ENCODE measurements at places on chromosomes 3 and 15.

GRCh38 chr3:141216975-141217374, 14.7 kb upstream of the PXYLP1 start:
- no peak for DNase-seq

- DNase-seq, result no peak
Observed at GRCh38 chr15:98983334-98983733, 24.3 kb downstream of the PGPEP1L start.

DNA sequence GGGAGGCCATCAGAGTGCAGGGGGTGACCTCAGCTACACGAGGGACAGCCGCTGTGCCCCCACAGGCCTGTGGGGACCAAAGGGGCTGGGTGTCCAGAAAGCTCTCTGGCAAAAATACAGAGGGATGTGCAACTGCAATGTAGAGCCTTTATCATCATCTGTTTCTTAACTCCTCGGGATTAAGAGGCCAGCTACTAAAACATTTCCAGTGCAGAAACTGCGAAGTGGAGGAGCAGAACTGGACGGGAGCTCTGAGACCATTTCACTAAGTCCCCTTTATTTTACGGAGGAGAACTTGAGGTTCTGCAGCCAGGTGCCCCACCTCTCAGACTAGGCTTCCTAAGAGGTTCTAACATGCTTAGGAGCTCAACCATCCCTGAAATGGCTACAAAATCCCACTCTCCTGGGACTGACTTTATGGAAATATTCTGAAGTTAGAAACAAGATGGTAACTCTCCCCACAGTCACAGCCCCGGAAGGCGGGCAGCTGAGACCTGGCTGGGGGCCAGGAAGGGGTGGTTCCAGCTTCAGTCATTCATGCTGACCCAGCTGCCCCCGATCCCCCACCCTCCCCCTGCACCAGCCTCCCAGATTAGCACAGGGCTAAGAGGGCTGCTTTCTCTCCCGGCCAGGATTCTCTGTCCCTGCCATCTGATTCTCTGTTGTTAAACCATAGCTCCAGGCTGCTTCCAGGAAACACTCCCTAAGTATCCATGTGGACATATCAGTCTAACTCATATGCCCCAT, 40.3 kb downstream of the UMPS start:
- DNase-seq, result no peak

- DNase-seq, result peak; percentile 78
Observed at GRCh38 chr3:192467230-192468140, 259.9 kb downstream of the FGF12 start.

DNA sequence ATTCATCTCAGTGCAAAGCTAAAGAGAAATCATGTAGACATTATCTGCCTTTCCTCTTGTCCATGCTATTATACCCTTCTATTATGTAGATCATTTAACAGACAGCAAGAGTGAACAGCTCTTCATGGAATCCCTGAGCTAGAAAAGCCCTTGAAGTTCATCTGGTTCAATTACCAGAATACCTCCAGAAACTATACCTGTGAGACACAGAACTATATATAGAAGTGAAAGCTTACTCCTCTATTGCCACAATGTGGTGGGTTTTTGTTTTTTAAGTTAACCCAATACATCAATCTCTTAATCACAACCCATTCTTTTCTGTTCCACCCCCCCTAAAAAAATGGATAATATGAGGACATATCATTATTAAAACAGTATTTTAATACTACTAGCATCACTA, 347.7 kb downstream of the PLCL2 start:
- DNase-seq, result no peak

- no peak for DNase-seq
Observed at GRCh38 chr15:87761736-87762509, 494.6 kb downstream of the NTRK3 start.

DNA sequence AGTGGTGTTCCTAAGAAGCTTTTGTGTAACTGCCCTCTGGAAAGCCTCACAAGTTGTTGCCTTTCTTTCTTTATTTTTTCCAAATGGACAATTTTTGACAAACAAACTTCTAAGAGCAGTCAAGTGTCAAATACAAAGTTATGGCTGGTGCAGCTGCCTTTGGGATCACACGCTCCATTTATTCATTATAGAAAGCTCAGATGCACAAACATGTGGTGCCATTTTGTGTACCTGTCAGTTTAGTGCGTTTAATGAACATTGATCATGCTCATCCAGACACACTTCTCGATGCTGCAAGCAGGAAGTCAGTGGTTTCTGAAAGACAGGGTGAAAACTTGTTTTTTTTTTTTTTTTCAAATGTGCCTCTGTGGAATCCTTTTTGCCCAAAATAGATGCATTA, 324.5 kb downstream of the CNTN4 start:
- no peak for DNase-seq

GRCh38 chr3:37590328-37591079, 271.2 kb upstream of the CTDSPL start:
- DNase-seq, result no peak

DNA sequence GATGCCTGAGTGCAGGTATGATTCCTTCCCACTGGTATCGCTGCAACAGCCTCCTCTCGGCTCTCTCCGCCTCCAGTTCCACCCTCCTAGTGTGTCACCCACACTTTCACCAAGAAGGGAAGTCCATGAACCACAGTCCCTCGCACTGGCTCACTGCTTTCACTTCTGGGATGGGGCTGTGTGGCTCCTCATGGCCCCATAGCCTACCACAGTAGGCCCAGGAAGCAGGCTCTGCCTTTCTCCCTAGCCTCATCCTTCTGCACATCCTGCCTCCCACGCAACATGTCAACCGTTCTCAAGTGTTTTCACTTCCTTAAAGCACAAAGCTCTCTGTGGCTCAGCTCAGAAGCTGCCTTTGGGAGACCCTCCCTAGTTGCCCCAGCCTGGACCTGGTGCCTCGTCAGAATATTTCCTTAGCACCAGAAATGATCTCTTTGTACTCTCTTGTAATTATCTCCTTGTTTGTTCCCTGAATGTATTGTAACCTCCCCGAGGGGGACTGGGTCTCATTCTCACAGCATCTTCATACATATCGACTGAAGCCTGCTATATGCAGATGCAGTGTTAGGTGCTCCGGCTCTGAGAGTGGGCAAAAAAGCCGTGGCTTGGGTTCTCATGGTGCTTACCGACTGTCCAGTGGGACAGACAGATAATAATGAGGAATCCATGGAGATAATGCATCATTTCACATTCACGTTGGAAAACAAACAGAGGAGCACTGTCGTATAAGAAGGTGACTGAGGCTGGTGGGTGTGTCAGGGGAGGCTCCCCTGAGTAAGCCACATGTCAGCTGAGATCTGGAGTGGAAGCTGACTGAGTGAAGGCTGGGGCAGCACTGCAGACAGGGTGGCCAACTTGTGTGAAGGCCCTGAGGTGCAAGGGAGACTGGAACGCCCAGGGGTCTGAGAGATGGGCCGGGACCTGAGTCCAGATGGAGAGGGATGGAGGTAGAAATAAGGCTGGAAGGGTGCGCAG, 107.1 kb downstream of the DGKG start:
- no peak for DNase-seq

DNA sequence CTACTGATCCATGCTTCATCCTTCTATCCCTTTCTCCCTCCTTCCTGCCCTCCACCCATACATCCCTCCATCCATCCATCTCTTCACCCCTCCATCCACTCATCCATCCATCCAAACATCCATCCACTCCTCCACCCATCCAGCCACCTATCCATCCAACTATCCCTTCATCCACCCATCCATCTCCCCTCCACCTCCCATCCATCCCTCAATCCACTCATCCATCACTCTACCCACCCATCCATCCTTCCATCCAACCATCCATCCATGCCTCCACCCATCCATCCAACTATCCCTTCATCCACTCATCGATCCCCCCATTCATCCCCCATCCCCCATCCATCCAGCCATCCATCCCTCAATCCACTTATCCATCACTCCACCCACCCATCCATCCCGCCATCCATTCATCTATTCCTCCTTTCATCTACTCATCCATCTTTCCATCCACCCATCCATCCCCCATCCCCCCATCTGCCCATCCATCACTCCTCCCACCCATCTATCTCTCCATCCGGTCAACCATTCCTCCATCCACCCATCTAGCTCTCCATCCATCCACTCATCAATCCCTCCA, 132.4 kb upstream of the IQSEC1 start:
- no peak for DNase-seq

DNA sequence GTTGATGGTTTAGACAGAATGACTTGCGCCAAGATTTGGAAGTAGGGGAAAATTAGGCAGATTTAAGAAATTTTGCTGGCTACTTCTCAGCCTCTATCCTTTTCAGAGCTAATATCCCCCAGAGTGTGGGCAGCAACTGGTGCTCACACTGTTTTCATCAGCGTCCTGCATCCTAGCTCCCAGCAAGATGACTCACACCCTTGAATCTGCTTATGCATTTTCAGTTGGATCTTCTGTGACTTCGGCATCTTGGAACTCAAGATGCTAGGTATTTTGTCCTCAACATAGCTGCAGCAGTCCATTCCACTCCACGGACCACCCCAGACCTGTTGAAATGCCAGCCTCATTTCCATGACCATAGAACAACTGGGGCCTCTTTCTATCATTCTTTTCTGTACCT, 336.1 kb upstream of the NR2F2 start:
- DNase-seq, result no peak

DNA sequence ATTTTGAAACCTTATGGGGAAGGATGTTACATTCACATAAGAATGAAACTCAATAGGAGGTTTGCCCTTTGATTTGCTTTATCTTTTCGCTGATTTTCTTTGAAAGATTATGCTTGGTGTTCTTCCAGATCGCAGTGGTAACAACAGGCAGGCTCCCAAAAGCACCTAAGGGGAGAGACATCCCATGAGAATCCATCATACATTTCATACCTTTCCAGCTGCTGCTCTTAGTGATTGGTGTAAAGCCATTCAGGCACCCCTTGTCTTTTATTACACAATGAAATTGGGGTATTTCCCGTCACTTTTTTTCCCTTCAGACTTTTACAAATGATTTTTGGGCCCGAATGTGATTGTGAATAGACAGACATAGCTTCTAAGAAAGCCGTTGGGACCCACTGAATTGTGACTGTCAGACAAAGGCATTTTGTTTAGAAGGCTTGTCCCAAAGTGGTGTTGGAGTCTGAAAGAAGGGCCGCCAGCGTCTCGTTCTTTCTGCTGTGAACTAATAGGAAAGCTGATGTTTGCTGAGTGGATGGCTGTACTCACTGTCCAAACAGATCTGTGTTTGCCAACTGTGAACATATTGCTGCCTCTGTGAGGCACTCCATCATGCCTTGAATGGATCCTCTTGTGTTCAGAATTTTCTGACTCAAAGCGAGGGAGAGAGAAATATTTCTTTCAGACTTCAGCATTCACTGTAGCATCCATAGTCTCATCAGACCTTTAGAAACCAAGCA, 164.3 kb downstream of the FNDC3B start:
- no peak for DNase-seq

- no peak for DNase-seq
Observed at GRCh38 chr3:126321490-126321889, 35.7 kb downstream of the KLF15 start.

- no peak for DNase-seq
Observed at GRCh38 chr3:98589331-98590036, 3.9 kb downstream of the CPOX start.

- DNase-seq, result no peak
Observed at GRCh38 chr15:81239190-81239589, 42.5 kb downstream of the IL16 start.

DNA sequence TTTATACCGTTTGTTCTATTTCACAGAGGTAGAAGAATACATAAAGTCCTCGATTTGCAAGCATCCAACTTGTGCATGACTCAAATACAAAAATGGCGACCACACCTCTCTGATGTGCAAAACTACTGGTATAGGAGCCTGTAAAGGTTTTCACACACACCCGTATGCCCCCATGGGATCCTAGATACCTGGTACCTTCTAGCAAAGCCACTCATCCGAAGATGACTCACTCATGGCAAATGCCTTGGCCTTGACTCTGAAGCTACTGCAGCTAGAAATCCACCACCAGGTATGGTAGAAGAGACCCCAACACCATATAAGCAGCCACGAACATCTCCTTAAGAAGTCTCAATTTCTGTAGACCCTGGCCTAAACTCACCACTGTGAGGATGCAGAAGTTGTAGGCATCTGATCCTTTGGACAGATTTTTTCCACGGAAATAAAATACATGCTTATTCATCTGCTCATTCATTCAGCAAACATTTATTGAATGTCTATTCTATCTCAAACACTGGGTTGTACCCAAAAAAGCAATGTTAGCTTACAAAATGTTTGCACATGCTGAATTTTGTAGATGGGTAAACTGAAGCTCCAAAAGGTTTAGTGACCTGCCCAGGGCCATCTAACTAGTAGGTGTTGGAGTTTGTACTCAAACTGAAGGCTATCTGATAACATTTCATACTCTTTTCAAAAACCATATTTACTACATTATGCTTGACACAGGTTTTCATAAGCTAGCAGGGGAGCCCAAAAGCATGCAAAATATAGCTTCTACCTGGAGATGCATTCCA, 158.8 kb downstream of the RORA start:
- no peak for DNase-seq

DNA sequence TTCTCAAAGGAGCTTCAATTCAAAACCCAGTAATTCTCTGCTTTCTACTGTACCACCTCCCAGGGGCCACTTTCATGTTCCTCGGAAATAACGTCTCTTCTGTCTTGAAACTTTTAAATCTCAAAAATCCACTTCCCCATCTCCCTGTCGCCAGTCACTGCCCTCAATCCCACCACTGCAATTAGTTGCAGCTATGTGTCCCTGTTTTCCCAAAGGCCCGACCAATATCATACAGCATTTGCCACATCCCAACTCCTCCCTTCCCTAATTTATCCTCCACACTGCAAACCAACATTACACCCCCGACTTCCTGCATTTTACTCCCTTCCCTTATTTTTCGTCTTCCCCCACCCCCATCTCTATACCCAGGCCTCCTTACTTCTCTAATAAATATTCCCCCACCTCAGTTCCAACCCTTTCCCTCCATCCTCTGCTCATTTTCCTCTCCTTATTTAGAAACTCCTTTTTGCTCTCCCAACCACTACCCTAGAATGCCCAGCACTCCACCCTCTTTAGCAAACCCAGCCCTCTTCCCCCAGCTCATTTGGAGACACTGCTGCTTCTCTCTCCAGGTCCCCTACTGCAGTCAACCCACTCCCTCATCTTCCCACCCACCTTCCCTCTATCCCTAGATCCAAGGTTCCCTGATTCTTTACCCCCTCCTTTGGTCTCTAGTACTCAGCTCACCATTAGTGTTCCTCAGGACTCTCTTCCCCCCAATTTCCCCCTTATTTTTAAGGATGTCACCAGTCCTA, 1.1 kb downstream of the NPTN start:
- DNase-seq, result no peak

DNA sequence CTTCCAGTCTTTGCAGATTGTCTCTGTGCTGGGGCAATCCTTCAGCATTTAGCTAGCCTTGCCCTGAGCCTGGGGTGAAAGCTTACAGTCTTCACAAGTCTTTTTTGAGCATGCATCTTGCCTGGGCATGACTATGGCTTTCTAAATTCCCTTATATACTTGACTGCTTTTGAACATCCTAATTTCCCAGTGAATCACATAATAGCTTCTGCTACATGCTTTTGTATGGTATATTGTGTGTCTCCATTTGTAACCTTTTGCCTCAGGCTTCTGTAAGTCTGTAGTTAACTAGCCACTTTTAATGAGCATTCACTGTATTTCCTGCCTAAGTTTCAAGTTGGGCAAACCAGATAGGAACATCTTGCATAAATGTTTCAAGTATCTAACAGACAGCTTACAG, 76.8 kb downstream of the CHCHD4 start:
- DNase-seq, result no peak

Measured in NCI-H2107 (cell line).